ENCODE measurements at places on chromosomes 7 and 10.

- DNase-seq, result no peak
Observed at GRCh38 chr7:89680161-89680560, 474.1 kb upstream of the STEAP1 start.

DNA sequence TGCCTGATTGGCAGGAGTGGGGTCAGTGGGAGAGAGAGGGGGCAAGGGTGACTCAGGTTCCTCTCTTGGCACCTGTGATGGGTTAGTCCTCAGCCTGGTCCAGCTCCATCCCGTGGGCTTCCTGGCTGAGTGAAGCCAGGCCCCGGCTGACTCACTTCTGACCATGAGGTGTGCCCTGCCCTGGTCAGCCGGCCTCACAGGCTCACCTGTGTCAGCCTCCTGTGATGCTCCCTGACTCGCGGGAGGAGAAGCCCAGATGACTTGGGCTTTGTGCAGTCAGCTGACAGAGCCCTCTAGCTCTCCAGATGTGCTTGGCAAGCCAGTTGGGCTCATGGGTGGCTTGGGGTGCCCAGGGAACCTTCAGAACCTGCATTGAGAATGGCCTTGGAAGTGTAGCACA lies 16.0 kb upstream of the PPIF start:
- no peak for DNase-seq

- no peak for DNase-seq
Observed at GRCh38 chr10:69345890-69346474, 67.7 kb downstream of the HK1 start.

DNA sequence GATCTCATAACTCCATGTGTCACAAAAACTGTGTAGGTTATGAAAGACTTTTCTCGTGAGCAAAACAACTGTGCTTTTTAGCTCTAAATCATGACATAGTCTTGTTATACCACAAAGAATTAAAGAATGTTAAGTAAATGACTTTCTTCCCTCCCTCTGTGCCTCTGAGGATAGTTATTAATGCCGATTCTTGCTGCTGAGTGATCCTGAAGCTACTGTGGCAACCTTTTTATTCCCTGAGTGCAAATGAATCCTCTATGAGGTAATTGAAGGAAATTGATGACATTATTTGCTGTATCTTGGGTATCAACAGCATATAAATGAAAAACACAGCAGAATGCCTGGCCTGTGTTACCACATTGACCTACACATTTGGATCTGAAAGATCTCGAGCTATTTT lies 142.2 kb upstream of the HDAC9 start:
- DNase-seq, result no peak

GRCh38 chr10:120385992-120386391 lies 71.0 kb upstream of the PLPP4 start:
- no peak for DNase-seq

GRCh38 chr10:113175756-113176651 lies 226.0 kb downstream of the TCF7L2 start:
- DNase-seq, result no peak

- no peak for DNase-seq
Observed at GRCh38 chr10:72541337-72541736, 84.5 kb downstream of the MICU1 start.

DNA sequence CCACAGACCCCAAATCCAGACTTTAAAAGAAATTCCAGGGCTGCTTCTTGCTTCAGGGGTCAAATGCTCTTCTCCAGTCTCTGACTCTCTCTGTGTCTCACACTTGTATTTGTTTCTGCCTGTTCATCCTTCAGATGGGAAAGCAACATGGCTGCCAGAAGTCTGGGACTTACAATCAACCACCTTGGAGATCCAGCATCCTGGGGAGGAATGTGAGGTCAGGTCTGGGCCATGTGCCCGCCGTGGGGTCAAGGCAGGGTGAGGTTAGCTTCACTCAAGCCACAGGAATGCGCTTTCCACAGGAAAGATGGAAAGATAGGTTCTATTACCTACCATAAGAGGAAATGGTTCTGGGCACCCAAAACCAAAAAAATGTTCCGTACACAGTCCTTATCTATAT lies 34.3 kb upstream of the NPVF start:
- DNase-seq, result no peak

DNA sequence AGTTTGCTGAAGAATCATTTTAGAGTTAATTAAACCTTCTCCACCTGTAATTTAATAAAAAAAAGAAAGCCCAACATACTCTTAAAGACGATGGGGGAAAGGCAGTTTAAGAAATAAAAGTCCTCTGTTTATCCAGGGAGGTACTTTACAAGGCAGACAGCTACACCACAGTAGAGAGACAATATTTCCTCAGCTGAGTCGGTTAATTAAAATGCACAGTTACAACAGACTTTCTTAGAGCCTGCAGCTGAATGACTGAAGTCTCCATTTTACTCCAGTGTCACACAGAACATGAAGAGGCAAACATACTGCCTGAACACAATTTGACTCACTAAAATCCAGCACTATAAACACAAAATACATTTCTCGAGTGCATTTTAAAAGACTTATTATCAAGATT lies 15.1 kb downstream of the LRRTM3 start:
- DNase-seq, result no peak

DNA sequence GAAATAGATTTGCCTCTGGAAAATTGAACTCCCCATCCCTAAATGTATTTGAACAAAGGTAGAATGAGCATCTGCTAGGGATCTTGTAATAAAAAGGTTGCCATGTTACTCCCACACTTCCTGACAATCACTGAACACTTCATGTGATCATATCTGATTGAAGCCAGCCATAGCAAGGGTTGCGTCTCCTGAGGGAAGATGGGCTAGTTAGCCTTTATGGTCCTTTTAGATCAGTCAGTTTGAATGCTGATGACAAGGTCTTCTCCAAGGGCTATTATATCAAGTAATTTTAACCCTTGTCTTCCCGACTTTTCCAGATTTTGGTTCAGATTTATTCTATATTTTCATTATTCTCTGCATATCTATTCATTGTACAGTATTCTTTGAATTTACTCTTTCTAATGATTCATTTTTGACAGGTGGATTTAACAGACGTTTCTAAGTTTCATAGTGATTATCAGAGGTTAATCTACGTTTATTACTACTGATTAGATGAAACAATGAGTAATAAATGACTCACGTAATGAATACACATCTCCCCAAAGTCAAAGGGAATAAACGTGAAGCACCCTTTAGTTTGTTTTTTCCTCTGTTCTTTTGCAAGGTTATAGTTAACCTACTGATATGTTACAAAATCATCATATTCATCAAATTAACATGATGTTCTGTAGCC lies 28.1 kb downstream of the CSGALNACT2 start:
- DNase-seq, result no peak

All from CD8-positive, alpha-beta memory T cell (primary cell).